ENCODE measurements at places on chromosomes 5 and 9.

DNA sequence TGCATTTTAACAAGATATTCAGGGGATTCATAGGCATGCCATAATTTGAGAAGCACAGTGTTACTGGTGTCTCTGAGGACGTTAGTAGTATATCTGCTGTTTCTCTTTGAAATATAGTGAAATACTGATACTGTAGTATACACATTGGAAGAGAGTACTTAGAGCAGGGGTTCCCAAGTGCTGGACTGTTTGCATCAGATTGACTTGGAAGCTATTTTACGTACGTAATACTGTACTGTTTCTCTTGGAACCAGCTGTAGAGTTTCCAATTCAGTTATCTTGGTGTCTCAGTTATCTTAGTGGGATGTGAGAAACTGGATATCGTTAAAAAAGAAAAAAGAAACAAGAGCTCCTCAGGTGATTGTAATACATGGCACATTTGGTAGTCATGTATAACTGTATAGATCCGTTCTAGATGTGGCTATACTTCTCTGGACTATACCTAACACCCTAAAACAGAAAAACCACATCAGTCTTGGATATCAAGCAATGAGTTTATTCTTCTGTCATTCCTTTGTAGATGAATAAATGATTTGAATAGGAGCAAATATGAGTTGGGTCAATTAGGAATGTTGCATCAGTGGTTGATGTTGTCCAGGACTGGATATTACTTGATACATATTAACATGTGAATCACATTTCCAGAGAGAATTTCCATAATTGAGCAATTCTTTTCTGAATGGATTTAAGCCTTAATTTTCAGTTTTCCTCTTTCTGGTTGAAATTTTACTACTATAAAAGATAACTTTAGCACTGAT is 33.4 kb downstream of the PRRC1 start:
- no peak for DNase-seq

GRCh38 chr5:174362514-174362913 is 317.0 kb downstream of the NSG2 start:
- no peak for DNase-seq

DNA sequence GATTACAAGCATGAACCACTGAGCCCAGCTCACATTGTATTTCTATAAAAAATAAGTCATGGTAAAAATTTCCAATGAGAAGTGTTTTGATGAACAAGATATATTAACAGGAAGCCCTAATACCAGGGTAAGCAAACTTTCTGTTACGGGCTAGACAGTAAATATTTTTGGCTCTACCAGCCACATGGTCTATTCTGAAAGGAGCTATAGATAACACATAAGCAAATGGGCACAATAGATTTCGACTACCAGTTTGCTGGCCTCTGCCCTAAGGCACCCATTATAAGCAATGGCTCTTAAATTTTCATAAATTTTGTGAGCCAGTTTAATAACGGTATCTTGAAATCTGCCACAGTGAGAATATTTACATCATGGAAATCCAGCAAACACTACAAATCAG is 8.1 kb downstream of the UBQLN1 start:
- no peak for DNase-seq

- no peak for DNase-seq
Observed at GRCh38 chr9:116282597-116282996, 129.0 kb downstream of the PAPPA start.

GRCh38 chr9:16671591-16672137 is 198.8 kb downstream of the BNC2 start:
- DNase-seq, result no peak

GRCh38 chr5:13143630-13144029 is 800.9 kb downstream of the DNAH5 start:
- no peak for DNase-seq

GRCh38 chr9:137266162-137266527 is 11.0 kb downstream of the NELFB start:
- no peak for DNase-seq

DNA sequence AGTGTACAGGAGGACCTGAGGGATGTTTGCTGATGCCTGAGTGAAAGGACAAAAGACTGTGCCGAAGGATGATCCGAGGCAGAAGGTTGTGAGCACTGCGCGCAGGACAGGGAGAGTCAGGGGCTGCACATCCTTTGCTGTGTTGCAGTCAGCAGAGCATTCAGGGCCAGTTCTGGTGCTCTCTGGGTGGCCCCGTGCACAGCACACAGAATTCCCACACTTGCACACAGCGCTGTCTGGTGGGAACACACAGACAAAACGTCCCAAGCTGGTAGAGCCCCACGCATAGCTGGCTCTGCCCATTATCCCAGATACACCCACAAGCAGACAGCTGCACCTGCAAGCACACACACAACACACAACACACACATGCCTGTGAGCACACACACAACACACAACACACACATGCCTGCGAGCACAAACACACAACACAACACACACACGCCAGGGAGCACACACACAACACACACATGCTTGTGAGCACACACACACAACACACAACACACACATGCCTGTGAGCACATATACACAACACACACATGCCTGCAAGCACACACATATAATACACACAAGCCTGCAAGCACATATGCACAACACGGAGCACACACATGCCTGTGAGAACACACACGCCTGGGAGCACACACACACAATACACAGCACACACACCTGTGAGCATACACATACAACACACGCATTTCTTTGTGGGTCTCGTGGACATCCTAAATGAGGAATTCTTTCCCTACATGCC is 74.4 kb downstream of the FGF18 start:
- DNase-seq, result no peak

DNA sequence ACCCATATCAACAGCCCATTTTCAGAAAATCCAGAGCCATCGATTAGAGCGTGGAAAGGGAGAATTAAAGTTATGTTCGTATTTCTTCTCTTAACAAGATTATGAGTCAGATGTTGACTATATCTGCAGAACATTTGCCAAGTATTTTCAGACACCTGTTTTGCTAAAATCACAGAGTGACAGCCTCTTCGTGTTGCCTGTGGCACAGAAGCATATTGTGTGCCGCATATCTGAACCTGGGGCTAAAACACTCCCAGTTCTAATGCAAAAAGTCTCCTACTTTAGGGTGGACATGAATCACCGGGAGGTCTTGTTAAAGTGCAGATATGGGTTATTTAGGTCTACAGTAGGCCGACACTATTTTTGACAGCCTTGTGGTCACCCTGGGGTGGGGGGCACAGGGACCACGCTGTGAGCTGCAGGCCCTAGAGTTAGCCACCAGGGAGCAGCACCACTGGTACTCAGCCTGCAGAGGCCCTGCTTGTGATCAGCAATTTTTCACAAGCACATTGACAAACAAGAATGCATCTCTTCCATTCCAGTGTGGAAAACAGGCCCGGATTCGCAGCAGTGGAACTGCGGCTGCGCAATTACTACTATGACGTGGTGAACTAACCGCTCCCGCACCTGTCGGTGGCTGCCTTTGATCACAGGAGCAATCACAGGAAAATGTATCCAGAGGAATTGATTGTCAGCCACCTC is 93.5 kb downstream of the SYK start:
- DNase-seq, result no peak

DNA sequence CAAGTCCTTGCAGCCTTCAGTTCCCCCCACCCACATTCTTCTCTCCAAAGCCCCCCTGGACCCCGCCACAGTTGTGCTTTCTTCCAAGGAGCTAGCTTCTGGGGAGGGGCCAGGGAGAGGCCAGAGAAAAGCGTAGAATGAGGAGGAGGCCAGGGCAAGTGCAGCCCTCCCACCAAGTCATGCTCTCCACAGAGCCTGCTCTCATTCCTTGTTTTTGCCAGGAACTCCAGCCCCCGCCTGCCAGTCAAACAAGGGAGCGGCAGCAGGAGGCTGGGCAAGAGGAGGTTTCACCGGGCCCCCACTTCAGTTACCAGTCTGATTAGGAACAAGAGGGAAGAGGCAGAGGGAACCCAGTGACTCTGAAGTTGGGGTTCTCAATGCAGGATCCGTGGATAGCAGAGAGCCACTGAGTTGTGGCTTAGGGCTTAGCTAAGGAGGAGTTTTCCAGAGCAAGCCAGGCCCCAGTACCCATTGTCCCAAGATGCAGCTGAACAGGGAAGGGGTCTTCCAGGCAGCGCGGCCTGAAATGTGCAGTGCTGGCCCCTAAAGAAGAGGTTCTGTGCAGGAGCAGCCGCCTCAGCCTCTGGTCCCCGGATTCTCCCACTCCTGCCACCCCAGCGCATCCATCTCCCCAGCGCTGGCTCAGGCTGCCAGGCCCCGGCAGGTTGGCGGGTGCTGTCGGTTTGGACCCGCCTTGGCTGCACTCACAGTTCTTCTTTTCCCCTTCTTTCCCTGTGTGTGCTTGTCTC is 120.6 kb downstream of the DAB2IP start:
- DNase-seq, result no peak

DNA sequence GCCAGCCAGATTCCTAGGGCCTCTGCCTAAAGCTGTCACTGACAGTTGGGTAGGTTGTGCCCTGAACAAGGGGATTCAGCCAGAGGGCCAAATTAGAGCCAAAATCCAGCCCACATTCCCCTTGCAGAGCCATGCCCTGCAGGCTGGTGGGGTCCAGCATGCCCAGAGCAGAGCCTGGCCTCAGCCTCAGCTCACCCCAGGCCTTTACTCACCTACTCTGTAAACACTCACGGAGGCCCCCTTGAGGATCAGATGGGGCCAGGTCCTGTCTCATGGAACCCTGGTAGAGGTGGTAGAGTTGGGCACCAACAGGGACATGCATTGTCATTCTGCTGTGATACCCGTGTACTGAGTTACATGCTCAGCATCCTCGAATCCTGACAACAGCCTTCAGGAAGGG is 74.9 kb downstream of the LMX1B start:
- DNase-seq, result no peak

DNA sequence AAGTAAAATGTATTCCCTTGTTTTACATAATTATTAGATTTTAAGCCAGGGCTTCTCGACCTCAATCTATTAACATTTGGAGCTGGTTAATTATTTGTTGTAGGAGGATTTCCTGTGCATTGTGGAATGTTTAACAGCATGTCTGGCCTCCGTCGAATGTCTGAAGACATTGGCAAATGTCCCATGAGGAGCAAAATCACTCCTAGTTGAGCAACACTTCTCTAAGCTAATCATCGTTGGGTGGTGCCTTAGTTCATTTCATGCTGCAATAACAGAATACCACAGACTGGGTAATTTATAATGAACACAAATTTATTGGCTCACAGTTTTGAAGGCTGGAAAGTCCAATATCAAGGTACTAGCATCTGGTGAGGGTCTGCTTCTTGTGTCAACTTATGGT is 13.4 kb upstream of the VPS13A start:
- no peak for DNase-seq

- DNase-seq, result no peak
Observed at GRCh38 chr9:73565833-73566465, 414.3 kb downstream of the ANXA1 start.

DNA sequence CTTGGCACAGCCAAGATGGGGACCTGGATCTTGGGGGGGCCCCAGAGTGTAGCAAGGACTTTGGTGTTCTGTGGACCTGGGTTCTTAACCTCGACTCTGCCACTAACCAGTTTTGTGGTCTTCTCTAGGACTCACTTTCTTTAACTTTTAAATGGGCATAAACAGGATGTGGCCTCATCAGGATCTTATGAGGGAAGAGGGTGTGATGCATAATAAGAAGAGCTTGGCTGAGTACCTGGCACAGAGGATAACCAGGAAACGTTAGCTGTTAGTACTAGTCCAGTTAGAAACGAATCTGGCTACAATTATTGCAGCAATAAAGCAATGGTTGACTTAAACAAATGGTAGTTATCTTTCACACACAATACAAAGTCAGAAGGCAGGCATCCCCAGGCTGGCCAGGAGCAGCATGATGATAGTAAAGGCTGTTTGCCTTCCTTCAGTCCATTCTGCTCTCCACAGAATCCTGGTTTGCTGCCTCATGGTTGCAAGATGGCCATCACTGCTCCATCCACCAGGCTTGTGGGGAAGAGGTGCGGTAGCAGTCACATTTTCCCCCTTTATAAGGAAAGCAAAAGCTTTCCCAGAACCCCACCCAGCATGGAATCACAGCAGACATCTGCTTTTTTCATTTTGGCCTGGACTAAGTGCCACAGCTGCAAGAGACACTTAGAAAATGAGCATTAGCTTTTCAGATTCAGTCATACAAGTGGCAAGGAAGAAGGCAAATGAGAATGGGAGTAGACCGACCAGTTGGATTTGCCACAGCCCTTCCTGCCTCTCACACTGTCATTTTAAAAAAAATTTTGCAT is 225.0 kb downstream of the AOPEP start:
- DNase-seq, result no peak

GRCh38 chr9:71353720-71354119 is 232.3 kb upstream of the TRPM3 start:
- no peak for DNase-seq

GRCh38 chr5:142239394-142240159 is 85.2 kb downstream of the SPRY4 start:
- DNase-seq, result no peak
